Activated CD8-positive, alpha-beta memory T cell treated with anti-CD3 and anti-CD28 coated beads for 4 hours (primary cell): ENCODE measurements at places on chromosomes 7 and 10.

GRCh38 chr7:103851357-103851756 is 138.1 kb downstream of the RELN start:
- no peak for DNase-seq

DNA sequence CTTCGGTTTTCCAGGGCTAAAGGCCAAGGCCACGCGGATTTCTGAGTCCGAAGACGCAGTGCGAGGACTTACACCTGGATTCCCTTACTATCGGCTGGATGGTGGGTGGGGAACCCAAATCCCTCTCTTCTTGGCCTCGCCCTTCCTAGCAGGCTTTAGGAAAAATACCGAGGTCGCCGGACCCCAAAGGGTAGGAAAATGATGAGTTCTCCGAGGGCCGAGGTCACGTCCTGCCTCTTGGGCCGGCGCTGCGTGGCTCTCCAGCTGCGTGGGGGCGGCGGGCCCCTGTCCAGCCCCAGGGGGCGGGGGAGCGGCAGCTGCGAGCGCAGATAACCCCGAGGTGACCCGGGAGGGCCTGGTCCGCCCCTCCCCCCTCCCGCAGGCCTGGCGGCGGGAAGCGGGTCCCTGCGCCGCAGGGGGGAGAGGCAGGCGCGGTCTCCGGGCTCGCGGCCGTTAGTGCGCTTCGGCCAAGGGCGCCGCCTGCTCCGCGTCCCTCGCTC is 805 bp upstream of the HMX3 start:
- no peak for DNase-seq

GRCh38 chr10:103759100-103759781 is 96.1 kb downstream of the SH3PXD2A start:
- DNase-seq = no peak

- no peak for DNase-seq
These were observed 169.2 kb downstream of the NOC3L start for GRCh38 chr10:94193466-94193924.

GRCh38 chr10:133156674-133157579 is 3.1 kb upstream of the KNDC1 start:
- DNase-seq = no peak

DNA sequence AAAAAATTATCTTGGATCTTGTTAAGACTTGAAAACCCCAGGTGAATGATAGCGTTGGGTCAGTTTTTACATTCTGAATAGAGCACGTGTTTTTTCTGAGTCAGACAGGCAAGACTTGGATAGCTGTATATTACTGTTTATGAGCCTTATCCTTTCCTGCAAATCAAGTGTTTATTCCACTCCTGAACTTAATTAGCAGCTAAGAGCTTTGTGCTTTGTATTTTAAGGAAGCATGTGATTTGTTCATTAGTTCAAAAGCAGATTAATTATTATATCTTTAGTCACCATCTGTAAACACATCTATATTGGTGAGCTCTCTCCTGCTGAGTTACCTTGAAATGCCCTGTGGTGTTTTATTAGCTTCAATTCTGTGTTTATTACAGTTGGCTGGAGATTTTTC is 98.6 kb upstream of the PRPS1L1 start:
- no peak for DNase-seq

GRCh38 chr7:19119372-19119771 is 1.9 kb upstream of the TWIST1 start:
- no peak for DNase-seq

- no peak for DNase-seq
These were observed 993.7 kb upstream of the AUTS2 start for GRCh38 chr7:68604541-68604940.

- DNase-seq = no peak
These were observed 32.6 kb upstream of the HSPB1 start for GRCh38 chr7:76269895-76270294.

GRCh38 chr7:143285470-143285778 is 666 bp downstream of the TMEM139 start:
- no peak for DNase-seq

GRCh38 chr7:55537458-55537990 is 34.8 kb downstream of the VOPP1 start:
- no peak for DNase-seq

GRCh38 chr7:88355011-88355410 is 48.3 kb upstream of the STEAP4 start:
- DNase-seq = no peak

DNA sequence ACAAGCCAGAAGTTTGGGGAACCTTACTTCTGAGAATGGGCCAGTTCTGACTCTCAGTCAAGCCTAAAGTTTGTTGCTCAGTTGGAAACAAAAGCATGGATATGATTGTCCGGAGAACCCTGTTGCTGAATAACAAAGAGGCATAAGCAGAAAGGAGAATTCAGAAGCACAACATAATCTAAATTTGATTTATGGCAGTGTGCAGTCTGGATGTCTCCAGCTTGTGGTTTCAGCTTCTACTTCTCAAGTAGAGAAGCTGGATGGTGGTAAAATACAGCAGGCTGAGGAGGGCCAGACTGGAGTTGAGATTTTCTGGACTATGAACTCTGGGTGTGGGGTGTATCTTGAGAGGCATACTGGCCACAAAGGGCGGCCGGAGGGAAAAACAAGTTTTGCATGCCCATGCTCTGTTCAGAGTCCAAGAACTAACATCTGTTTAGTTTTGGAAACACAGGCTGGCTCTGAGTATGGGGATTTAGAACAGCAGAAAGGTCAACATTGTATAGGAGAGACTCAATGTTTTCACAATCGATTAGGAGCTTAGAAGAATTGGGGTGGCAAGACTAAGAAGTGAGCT is 592.9 kb downstream of the CNTNAP2 start:
- DNase-seq = no peak

- DNase-seq = no peak
These were observed 27.0 kb downstream of the DLD start for GRCh38 chr7:107917763-107918651.

GRCh38 chr10:112952282-112953173 is 2.5 kb downstream of the TCF7L2 start:
- no peak for DNase-seq

GRCh38 chr7:157299613-157300368 is 37.0 kb upstream of the DNAJB6 start:
- no peak for DNase-seq

DNA sequence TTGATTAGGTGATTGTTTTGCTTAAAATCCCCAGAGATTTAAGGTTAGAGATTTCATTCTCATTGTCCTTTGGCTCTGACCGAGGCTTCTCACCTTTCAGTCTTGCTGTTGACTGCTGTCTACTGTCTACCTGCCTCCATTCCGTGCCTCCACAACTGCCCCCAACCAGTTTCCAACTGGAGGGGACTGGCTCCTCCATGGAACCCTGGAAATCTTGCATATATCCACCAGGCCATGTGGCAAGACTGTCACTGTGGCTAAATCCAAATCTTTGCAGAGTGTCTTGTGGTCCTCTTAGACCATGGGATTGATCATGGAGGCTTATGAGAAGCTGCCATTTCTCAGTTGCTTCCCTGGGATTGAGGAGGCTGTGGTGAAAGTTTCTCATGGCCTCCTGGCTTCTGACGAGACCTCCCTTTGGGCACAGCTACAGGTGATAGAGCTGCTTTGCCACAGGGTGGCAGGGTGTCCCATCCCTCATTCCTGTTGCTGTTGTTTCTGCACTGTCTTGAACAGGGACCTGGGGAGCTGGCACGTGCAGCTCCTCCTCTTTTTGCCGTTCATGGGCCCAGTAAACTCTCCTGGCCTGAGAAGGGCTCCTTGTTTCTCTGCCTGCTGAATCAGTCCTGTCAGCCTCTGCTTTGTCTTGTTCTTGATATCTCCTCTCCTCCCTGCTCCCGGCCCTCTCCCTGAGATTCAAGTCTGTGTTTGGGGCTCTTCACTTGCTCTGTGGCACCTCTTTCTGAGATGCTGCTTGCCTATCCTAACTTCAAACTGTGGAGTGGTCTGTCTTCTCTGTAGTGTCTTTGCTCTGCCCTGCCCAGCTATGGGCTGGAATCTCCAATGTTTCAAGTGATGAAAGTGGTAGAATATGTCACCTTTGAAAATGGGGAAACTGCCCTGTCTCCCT is 63.6 kb upstream of the IGFBP3 start:
- DNase-seq = no peak

- no peak for DNase-seq
These were observed 87.2 kb downstream of the ABCC2 start for GRCh38 chr10:99869581-99870122.

DNA sequence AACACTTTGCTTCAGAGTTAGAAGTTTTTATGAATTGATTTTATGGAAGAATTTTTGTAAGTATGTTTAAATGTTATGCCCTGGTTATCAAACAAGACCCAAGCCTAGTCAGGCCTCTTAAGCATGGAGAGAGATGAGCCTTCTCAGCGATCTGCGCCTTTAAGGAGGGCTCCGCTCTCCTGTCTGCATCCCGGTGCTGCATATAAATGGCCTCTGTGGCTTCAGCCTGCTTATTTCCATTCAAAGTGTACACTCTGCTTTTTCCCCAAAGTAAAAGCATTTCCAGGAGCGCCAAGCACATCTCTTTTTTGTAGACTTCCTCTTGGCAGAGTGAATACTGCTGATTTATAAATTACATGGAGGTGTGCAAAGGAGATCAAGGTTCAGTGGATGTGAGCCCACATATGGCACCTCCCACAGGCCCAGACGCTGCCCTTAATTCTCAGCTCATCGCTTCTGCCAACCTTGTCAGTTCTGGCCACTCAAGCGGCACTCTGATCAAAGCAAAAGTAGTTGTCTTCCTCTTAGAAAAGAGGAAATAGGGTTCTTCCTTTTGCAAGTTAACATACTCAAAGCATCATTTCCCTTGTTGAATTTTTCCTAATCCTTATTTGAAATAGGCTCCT is 70.0 kb upstream of the SFMBT2 start:
- no peak for DNase-seq

GRCh38 chr7:26782501-26782900 is 81.9 kb downstream of the SKAP2 start:
- no peak for DNase-seq

DNA sequence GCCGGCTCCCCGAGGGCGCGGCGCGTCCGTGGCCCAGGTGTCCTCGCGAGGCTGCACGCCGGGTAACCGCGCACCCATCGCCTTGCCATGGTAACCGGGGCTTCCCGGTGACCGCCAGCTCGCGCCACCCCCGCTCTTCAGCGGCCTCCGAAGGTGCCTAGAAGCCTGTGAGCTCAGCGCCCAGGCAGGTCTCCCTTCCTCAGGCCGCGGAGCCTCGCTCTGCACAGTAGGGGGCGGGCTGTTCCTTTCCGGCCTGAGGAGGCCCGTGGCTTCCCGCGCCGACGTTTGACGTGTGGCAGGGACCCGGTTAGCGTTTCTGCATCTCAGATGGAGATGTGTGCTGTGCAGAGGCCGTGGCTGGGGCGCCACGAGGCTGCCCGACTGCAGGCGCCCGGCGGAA is 117.1 kb downstream of the DYNC2I1 start:
- no peak for DNase-seq

DNA sequence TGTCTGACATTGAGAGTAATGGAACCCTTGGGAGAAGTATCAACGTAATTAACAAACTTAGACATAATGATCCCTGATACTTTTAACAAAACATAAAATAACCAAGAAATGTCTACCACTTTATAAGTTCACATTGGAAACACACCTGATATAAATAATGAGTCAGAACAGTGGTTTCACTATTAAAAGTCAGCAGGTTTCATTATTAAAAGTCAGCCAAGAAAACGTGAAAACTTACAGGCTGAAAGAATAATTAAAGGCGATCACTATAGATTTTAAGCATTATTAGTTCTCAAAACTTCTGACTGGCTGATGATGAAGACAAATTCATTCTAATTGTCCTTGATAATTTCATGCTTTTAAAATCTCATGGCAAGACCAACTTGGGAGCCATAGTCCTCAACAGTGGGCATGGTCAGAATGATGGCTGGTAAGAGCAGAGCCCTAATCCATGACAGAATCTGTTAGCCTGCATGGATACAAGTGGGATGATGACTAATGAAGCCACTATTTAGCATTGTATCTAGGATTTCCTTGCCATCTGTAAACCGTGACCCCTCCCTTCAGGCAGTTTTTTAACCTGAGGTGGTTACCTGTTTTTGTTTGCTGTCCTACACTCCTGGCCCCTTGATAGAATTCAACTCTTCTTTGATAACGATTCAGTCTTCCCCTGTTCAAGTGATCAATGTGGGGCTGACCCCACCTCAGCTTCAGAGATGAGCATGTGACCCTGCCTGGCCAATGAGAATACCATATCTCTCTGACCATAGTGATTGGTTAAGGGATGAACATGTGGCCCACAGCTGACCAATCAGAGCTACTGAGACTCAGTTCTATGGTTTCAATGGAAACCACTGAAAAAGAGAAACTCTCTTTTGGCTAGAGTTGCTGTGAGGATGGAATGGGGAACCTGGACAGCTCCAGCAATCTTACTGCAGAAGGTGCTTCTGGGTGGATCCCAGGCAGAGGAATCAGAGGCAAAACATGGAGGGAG is 151.0 kb downstream of the PLPP4 start:
- DNase-seq = no peak

- DNase-seq = no peak
These were observed 4.2 kb downstream of the CLDN12 start for GRCh38 chr7:90407484-90407821.

DNA sequence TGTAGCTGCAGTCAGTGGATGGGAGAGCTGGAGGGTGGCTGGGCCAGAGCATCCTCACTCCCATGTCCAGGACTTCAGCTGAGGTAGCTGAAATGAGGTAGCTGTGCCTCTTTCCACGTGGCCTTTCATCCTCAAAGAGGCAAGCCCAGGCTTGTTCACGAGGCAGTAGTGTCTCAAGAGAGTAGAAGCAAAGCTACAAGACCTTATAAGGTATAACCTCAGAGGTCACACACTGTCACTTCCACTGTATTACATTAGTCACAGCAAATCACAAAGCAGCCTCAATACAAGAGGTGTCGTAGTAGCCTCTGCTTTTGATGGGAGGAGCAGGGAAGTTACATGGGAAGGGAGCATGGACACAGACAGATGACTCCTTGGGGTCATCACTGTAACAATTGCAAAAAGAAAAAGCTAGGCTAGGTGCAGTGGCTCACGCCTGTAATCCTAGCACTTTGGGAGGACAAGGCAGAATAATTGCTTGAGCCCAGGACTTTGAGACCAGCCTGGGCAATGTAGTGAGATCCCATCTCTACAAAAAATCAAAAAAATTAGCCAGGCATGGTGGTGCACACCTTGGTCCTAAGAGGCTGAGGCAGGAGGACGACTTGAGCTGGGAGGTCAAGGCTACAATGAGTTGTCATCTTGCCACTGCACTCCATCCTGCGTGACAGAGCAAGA is 97.5 kb downstream of the SKIDA1 start:
- no peak for DNase-seq

DNA sequence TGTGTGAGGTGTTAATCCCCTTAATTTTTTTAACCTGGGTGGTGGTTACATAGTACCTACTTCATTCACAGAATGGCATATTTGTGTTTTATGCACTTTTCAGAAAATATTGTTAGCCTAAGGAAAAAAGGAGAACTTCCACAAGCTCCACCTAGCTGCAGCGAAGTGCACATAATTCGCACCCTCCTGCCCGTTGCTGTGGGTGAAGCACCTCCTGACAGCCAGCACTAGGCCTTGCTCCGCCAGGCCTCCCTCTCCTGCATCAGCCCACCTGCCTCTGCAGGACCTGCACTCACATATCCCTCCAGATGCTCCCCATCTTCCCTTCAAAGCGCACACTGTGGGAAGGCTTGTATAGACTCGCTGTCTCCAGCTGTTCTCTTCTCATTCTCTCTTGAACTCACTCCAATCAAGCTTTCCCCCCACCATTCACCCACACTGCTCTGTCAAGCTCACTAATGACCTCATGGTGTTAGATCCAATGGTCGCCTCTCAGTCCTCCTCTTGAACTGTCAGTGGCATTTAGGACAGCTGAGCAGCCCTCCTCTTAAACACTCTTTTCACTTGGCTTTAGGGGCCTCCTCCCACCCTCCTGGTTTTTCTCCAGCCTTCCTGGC is 20.7 kb upstream of the GRID1 start:
- no peak for DNase-seq
